ENCODE measurements at places on chromosomes 12 and 14.

DNA sequence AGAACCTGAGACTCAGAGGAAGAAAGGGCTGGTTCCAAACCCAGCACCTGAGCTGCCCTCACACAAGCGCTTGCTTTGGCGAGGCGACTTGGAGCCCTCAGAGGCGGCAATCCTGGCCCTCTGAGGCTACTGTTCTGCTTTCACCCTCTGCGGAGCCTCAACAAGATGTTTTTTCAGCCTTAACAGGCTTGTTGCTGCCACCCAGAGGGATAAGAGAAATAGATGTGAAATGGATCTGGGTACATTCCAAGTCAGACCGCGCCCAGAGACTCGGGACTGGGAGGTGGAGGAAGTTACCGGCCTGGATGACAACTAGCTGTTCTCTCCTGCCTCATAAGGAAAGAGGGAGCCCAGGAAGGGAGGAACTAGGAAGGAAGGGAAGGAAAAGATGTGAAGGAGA is 89.6 kb downstream of the TTC7B start:
- no peak for DNase-seq

DNA sequence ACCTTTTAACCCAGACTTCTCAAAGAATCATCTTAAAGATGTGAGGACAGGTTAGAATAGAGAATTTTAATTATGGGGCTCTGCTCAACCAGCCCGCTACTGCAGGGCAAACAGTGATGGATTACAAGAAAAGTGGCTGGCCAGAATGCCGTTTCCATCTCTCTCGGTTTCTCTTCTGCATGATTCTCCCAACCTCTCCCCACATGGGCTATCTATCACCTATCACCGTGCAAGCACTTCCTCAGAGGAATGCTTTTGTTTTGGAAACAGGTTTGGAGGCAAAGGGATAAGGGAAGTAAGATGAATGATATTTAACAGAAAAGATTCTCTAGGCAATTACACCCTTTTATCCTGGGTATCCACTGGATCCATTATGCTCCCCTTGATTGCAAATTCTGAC is 37.4 kb upstream of the PHC1 start:
- no peak for DNase-seq

DNA sequence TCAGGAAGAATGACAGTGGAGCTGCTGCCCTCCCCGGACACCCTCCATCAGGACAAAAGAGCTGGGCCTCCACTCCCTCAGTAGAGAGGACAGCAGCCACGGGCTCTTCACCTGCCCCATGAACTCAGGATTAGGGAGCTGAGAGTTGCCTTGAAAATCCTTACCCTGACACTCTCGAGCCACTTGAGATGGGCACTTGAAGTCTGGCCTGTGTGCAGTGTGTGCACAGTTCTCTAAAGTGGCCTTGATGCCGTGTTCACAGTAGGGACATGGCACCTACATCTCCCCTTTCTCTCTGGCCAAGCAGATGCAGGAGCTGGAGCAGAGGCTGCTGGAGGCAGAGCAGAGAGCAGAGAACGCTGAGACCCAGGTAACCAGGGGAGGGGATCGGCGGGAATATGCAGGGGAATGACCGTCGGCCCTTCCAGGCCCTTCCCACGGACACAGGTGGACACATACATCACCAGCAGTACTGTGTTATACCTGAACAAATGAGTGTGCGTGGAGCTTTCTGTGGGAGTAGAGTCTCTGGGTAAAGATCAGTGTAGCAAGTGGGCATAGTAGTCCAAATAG is 22.5 kb downstream of the PLEKHH1 start:
- DNase-seq, result no peak

DNA sequence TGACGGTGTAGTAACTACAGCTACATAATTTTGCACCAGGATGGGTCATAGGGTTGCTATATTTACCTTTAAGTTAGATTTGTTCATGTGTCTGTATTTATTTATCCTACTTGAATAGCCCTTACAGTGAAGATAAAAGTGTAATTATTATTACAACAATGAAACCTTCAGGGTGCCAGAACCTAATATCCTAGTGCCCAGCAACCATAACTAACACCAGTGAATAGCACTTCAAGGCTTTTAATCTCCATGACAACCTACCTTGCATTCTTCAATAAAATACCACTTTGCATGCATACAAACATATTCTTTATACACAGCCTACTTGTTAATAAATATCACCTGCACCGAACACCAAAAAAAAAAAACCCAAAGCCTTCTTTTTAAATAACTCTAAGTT is 58.7 kb upstream of the G2E3 start:
- no peak for DNase-seq

DNA sequence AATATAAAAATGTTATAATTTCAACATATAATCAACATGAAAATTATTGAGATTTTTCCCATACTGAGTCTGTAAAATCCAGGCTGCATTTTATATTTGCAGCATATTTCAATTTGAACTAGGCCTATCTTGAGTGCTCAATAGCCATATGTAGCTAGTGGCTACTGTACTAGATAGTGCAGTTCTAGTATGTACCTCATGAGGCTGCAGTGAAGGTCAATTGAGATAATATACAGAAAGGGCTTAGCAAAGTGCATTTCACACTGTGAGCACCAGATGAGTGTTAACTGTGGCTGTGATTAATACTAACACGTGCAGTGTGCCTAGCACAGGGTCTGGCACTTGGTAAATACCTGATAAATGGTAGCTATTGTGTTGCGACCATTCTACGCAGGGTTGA is 5.4 kb upstream of the SLC22A17 start:
- peak; percentile 16 for DNase-seq

- no peak for DNase-seq
These were observed 141.7 kb upstream of the LHX5 start for GRCh38 chr12:113613414-113613813.

- DNase-seq, result no peak
These were observed 65.1 kb upstream of the GPHB5 start for GRCh38 chr14:63383776-63384367.

- DNase-seq, result no peak
These were observed 95.5 kb upstream of the FAR2 start for GRCh38 chr12:29053567-29053966.

GRCh38 chr12:25295361-25295760 is 44.6 kb upstream of the KRAS start:
- DNase-seq, result no peak

DNA sequence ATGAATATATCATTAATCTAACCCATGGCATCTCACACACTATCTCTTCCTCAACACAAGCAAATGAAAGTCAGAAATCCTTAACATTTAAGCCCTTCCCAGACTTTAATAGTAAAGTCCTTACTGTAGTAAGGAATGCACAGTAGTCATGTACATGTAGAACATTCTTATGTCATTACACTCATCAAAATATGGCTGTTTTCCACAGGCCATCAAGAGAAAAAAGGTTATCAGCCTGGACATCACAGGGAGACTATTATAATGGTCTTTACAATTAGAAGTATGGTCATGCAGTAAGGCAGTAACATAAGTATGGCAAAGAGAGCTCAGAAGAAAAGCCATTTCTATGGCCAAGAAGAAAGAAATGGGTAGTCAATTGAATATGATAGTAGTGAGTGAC is 121.2 kb downstream of the SLC6A15 start:
- no peak for DNase-seq

DNA sequence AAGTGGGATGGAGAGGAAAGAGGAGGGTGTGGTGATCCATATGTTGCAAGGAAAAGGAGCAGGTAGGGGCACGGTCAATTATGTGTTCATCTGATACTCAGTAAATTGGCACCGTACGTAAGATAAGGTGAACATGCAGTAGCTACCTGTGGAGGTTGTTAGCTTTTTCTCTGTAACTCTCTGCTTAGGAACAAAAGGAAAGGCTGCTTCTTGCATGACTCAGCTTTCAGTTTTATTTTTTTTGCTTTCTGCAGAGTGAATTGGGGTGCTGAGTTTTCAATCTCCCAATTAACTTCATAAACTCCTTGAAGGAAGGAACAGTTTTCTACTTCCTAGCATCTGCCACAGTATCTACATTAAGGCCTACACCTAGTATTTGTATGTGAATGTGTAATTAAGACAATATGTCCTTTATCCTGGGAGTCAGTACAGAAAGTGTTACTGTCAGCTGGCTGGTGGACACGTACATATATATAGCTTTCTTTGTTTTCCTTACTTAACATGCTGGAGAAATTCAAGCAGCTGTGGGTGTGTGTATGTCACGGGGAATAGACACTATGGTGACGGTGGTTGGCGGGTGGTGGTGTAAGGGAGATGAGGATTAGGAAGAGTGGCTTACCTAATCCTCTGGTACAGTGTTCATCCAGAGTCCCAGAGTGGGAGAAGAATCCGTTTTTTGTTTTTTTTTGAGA is 40.1 kb upstream of the WNK1 start:
- no peak for DNase-seq

DNA sequence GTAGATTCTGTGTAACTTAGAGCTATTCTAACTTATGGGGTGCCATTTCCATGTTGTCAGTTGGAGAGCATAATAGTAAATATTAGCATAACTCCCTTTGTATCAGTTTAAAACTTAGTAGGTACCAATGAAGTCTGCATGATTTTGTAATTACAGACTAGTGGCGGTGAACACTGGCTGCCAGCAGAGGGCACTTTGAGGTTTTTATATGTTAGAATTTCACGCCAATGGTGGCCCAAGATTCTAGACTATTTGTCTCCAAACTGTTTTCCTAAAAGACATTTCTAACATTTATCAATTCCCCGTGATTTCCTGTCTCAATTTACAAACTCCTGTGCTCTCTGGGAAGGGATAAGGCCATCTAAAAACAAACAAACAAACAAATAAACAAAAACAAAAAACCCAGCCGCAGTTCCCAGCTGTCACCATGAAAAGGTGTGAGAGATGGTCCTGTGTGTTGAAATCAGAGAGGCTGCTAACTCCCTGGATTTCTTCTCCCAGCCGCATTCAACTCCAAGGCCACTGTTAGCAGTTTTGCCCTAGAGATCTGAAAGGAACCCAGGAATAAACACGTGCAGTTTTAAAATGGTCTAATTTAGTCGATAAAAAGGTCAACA is 57.6 kb downstream of the BRMS1L start:
- no peak for DNase-seq

DNA sequence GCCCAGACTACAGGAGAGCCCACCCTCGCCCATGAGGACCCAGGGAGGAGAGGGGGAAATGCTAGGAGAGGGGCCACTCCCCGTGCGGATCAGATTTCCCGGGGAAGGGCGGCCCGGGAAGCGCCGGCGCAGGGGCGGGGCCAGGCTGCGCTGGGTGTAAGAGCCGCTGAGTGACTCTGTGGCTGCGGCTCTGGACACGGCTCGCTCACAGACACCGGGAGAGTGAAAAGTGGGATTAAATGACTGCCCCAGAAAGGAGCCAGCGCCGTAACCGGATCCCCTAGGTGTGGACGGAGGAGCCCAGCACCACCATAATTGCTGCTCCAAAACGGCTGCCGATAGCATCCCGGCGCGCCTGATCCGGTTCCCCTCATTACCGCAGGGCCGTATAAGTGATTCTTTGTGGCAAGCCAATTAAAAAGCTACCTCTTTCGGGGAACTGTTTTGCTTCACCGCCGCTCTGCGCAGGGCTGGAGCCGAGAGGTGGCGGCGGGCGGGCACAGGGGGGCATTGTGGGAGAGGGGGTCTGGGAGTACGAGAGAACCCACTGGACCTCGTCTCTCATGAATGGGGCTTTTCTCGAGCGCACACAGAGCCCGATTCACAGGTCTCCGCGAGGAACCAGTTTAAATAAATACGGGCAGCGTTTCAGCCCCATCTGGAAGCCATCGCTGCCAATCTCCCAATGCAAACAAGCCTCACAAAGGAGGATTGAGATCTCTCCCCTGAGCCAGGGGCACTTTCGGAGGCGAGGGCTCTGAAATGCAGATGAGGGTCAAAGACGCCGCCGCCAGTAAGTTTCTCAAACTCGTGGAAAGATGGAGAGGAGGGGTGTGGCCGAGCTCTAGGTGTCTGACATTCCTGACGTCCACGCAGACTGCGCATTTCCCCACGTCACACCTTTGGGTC is 2.5 kb downstream of the COL2A1 start:
- DNase-seq, result no peak

GRCh38 chr14:95703341-95703740 is 10.6 kb downstream of the TCL1A start:
- DNase-seq, result no peak

DNA sequence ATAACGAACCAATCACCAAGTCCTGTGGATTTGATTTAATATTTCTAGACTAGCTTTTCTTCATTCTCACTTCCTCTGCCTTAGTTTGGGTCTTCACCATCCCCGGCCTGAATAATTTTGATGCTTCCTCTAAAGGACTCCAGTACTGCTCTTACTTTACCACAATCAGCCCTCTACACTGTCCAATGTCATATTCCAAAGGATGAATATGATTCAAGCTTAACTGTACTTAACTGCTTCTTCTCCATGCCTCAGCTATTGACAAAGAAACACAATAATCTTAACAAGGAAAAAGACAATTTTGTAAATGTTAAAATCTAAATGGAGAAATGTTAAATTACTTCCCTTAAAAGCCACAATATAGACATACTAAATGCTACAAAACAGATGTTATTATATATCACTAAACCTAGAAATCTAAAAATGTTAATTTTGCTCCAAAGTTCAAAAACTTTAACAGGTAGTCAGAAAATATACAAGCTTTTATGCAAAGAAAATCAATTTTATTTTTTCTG is 70.2 kb downstream of the STXBP6 start:
- no peak for DNase-seq

DNA sequence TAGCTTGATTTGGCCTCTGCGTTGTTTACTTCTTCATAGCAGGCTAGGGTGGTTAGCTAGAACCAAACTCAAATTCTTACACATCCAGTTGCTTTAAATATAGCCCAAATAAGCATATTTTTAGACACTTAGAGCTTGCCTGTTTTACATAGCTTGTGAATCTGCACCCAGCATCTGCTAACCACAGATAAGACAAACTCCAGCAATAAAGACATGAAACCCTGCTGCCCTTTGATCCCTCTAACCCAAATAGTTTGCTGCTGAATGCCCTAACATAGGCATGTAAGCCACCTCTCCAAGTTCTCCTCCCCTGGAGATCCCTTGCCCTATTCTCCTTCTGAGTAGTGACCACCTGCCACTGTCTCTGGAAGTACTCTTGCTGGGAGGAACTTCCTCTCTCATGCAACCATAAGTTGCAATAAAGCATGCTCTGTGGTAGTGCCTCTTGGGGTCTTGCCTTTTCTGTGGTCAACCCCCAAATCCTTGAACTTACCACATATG is 185.6 kb downstream of the TMEM117 start:
- DNase-seq, result no peak

DNA sequence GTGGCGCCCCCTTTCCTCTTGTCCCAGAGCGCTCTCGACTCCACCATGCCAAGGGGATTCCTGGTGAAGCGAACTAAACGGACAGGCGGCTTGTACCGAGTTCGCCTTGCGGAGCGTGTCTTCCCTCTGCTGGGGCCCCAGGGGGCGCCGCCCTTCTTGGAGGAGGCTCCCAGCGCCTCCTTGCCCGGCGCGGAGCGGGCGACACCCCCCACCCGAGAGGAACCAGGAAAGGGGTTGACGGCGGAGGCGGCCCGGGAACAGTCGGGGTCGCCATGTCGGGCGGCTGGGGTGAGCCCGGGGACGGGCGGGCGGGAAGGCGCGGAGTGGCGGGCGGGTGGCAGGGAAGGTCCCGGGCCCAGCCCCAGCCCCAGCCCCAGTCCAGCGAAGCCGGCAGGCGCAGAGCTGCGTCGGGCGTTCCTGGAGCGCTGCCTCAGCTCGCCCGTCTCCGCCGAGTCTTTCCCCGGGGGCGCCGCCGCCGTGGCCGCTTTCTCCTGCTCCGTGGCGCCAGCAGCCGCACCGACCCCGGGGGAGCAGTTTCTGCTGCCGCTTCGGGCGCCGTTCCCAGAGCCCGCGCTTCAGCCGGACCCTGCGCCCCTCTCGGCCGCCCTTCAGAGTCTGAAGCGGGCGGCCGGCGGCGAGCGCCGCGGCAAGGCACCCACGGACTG is 376 bp downstream of the INSM2 start:
- DNase-seq, result no peak

- DNase-seq, result no peak
These were observed 21.6 kb downstream of the EXOC5 start for GRCh38 chr14:57246933-57247657.

GRCh38 chr12:49874142-49874897 is 29.4 kb downstream of the FAIM2 start:
- DNase-seq, result peak; percentile 6

All from D721Med (cell line).